ENCODE measurements at places on chromosomes 7 and 10.

- no peak for DNase-seq
Measured at GRCh38 chr10:21638681-21639080, 104.6 kb downstream of the MLLT10 start.

DNA sequence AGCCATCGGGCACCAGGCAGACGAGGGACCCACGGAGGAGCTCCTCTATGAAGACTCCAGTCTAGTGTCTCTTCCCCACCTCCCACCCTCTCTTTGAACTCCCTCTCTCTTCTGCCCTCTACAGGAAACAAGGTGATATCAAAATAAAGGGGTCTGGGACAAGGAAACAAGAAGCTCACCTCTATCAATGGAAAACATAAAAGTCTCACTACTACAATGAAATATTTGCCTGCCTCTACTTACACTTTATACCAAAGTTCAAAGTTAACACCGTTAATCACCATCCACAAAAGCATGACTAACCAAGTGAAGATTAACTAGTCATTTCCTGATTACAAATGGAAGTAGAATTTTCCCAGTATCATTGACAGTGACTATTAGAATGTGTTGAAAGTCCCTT, 82.2 kb downstream of the PARD3 start:
- DNase-seq = no peak

- DNase-seq = no peak
Measured at GRCh38 chr7:45359776-45360175, 202.2 kb downstream of the RAMP3 start.

DNA sequence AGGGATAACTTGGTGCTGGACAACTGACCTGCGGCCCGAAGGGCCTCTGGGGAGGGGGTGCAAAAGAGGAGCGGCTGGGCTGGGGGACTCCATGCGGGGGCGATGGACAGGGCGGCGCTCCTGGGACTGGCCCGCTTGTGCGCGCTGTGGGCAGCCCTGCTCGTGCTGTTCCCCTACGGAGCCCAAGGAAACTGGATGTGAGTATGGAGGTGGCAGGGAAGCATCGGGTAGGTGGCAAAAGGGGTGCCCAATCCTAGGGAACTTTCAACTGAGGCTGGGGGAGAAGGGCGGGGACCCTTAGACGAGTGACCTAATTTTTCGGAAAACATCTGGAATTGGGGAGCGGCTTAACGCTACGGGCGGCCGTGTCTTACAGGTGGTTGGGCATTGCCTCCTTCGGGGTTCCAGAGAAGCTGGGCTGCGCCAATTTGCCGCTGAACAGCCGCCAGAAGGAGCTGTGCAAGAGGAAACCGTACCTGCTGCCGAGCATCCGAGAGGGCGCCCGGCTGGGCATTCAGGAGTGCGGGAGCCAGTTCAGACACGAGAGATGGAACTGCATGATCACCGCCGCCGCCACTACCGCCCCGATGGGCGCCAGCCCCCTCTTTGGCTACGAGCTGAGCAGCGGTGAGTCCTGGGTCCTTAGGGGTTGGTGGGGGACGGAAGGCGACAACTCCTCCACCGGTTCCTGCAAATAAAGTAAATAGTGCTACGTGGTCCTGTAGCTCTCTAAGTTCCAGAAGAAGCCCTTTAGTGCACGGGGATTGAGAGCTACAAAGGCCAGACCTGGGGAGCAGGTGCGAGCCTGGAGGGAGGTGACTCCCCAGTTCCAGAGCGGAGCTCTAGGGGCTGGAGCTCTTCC, 622 bp downstream of the WNT16 start:
- no peak for DNase-seq

- DNase-seq = no peak
Measured at GRCh38 chr10:31526178-31526577, 207.2 kb downstream of the ZEB1 start.

- no peak for DNase-seq
Measured at GRCh38 chr10:21488957-21489446, 36.5 kb downstream of the SKIDA1 start.

DNA sequence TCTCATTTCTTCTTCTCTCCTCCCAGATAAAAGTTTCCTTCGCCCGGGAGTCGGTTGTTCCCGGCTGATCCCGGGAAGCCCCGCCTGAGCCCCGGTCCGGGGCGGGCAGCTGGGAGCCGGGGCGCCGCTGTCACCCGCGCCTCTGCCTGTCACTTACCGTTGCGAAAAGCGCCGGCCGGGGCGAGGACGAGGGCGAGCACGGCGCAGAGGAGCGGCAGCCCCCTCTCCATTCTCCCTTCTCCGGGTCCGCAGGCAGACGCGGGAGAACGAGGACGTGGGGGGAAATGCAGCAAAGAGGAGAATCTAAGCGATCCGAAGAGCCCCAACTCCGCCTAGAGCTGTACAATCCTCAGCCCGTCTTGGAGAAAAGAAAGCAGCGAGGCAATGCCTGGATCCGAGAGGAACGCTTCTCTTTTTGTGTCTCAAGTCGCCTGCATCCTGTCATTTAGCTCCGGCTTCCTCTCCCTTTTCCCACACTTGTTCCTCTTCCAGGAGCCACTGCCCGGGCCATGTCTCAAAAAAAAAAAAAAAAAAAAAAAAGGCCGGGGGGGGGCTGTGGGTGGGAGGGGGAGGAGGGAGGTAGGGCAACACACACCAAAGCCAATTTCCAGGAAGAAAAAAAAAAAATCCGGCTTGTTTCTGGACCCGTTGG, at the start of gene NRP1:
TSS of gene NRP1 (minus strand) at position 515 of the 652 bp plus-strand sequence. CDS start at position 230, 285 bp downstream.
- DNase-seq = no peak

GRCh38 chr7:17580141-17580540, 281.7 kb downstream of the AHR start:
- no peak for DNase-seq

DNA sequence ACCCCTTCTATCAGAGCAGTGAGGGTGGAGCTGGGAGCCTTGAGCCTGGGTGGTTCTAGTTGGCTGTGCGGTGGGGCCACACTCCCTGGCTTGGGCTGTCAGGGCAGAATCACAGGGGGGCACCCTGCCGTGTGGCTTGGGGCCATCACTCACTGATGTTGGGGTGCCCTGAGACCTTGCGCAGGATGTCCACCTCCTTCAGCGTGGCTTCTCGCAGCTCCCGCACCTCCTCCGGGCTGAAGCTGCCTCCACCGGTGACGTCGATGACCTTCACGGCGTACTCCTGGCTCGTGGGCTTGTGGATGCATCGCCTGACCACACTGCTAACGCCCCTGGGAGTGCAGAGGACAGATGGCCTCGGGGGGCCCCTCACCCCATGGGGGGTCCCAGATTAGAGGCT, 5.3 kb downstream of the PHKG1 start:
- no peak for DNase-seq

DNA sequence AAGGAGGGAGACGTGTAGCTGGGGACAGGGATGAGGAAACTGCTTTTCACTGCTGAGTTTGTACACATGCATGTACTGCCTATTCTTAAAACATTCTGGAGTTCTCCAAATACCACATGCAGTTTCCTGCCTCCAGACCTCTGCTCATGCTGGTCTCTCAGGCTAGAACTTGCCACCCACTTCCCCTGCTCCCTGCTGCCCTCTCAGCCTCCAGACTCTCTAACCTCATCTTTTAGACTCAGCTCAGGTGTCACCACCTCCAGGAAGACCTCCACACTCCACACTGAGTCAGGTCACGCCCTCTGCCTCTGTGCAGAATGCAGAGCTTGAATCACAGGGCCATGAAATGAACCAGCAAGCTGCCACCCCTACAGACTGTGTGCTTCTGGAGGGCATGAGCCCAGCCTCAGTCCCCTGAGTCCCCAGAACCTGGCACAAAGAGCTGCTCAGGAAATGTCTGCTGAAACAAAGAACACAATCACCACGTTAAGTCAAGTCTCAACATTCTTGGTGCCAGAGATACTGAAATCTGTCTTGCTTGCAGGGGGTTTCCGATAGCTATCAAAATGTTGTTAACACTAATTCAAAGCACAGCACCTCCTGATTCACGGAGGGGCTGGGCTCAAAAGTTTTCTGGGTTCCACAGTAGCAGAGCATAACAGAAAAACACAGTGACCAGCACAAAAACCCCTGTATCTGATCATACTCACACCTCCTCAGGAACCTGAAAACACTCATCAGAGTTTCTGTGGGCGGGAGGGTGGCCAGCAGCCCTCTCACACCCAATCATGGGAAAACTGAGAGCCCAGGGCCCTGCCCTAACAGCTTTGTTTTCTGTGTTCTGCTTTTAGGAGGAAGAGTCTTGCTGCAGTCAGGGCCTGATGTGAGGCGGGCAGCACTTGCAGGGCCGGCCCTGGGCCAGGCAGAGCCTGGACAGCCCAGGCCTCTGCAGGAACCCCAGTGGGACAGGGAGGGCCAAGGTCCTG, 21.1 kb downstream of the FAM53B start:
- DNase-seq = no peak

- DNase-seq = peak; percentile 47
Measured at GRCh38 chr7:103447073-103447960, 1.3 kb upstream of the SLC26A5 start.

DNA sequence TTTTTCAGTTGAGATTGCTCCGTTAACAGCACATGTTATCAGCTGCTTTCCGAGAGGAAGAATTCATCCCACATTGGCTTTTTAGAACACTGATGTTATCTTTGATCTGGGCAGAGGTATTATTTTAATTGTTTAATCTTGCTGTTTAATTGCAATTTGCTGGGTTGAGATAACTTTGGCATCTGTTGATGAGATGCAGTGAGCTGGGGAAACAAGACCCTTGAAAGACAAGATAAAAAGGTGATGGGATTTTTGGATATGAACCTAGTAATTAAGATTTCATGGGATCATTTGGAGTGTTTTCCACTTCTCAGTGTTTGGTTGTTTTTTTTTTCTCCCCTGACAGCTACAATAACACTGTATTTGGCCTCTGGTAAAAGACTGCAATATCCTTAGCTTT, 4.5 kb downstream of the CELF2 start:
- no peak for DNase-seq

GRCh38 chr10:133275684-133276092, 980 bp downstream of the ADAM8 start:
- no peak for DNase-seq

GRCh38 chr10:133169173-133169947, 9.3 kb downstream of the KNDC1 start:
- no peak for DNase-seq

DNA sequence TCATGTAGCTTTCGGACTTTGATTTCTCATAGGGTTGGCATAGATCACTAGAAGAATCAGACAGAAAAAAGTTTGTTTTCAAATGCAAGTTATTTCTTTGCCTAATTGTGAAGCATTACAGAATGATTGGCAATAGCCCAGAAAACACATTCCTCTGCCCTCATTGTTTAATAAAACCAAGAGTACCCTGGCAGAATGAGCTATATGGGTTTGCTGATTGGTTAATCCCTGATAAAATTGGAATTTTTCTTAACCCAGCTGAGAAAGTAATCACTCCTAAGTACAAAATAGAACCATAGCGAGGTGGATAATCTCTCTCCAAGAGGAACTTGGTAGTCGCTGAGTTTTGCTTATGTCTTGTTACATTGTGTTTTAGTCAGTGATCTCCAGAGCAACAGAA, 30.9 kb upstream of the CREB5 start:
- no peak for DNase-seq

DNA sequence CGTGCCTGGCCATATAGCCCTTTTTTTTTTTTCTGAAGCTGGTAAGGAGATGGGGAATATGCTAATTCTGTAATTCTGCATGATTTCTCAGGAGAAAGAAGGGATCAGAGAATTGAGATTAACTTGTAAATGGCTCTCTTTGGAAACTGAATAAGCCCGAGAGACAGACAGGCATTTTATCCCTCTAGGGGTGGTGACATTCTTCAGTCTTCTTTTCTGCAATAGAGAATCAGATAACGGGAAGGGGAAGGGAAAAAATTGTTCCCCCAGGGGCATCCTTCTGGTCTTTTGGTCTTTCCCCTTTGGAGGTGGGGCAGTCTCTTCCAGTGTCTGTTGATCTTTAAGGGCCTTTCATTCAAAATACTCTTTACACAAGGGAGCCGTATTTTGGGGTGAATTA, 34.2 kb downstream of the HK1 start:
- no peak for DNase-seq

- no peak for DNase-seq
Measured at GRCh38 chr10:107031931-107032699, 132.4 kb downstream of the SORCS1 start.

DNA sequence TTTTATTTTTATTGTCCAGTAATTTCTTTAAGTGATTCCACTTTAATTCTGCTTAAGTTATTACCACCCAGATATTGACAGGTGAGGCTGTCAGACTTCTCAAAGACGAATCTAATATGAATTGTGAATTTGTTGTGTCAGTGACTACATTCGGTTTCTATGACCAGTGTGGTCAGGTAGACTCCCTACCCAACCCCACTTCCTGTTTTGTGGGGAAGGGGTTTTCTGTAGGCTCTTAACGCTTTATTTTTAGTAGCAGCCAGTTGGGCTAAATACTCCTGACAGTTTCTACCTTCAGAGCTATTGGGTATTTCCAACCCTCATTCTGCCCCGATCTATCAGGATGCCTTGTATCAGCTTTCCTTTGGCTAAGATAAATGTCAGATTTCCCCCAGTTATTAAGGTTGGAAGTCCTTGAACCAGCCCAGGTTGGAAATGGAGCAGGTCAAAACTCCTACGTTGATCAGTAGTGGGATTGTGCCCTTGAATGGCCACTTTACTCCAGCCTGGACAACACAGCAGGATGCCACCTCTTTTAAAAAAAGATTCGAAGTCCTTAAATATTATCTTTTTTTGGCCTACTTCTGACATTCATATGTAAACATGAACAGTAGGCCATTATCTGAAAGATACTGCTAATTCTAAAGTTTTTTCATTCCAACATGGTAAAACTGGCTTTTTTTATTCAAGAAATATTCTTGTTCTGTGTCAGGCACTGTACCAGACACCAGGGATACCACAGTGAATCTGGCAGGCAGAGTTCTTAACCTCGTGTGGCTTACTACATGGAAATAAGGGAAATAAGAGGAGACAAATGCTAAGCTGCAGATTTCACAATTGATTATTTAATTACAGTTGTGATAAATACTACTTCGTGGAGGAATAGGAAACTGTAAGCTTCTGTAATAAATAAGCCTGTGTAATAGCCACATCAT, 133.3 kb upstream of the SAMD8 start:
- no peak for DNase-seq

DNA sequence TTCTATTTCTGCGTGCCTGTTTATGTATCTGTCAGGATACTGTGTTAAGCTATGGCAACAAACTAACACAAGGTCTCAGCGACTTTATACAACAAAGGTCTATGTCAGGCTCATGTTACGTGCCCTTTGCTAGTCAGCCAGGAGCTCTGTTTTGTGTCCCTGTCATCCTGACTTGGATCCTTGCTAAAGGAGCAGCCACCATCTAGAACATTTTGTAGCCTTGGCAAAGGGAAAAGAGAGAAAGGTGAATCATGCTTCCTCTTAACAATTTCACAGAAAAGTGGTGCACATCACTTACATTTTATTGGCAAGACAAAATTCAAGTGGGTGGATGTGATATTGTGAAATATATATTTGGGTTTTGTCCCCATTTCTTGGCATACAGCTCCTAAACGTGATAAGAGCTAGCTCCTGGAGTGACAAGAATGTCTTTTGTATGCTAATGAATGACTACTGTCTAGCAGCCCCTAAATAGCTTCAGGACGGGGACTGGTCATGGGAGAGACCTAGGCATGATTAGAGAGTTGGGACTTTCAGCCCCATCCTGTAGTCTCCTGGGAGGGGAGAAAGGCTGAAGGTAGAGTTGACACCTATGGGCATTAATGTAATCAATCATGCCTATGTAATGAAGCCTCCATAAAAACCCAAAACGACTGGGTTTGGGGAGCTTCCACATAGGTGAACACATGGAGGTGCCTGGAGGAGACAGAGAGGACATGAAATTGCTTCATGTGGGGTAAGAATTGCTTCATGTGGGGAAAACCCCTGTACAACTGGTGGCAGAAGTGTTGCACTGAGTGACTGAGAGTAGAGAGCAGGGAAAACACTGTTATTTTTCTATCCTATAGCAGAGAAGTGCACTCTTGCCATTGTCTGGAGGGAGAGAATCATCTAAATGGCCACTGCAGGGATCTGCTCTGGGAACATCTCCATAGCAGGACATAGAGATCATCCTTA, 33.0 kb downstream of the MRPL32 start:
- DNase-seq = no peak
